ENCODE measurements at places on chromosomes 2 and 18. TPM values are rescaled to one million over a fixed set of nuclear protein-coding genes. Genes with fewer than 3 reads are reported as not detected.

GRCh38 chr2:120148669-120149068 lies 74.5 kb downstream of the TMEM185B start:
- no peak for DNase-seq

- DNase-seq = no peak
These were observed 331.3 kb upstream of the CNTNAP5 start for GRCh38 chr2:123693836-123694235.

The ALPI gene
- total RNA-seq = not detected

DNA sequence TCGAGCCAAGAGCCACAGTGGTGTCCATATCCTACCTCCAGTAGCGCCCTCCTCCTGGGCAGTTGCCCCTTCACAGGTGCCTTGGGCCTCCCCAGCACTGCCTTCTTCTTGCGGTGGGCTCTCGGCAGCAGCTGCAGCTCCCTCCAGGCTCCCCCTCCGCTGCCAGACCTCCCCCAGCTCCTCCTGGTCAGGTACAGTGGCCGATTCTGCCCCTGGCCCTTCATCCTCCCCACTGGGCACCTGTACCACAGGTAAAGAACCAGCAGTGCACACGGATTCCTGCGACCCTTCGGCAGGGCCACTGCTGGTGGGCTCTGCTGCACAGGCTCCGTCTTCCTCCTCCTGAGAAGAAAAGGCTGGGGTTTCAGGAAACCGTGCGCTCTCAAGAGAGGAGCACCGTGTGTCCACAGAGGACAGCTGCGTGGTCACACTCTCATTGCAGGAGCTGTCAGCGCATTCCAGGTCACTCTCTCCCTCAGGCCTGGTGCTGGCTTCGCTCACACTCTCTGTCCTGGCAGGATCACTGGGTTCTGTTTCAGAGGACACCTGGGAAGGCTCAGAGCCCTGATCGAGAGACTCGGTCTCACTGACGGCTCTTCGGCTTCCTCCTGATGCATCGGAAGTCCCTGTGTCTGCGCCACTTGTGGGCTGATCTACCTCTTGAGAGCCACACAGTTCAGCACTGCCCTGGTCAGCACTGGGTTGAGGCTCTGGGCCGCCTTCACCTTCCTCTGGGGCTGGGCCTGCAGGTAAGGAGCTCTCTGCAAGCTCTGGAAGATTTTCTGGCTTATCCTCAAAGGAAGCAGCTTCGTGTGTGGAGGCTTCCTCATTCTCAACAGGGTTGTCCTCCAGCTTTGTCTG lies 147.4 kb upstream of the STK17B start:
- no peak for DNase-seq

The SKOR2 gene
- total RNA-seq = not detected

DNA sequence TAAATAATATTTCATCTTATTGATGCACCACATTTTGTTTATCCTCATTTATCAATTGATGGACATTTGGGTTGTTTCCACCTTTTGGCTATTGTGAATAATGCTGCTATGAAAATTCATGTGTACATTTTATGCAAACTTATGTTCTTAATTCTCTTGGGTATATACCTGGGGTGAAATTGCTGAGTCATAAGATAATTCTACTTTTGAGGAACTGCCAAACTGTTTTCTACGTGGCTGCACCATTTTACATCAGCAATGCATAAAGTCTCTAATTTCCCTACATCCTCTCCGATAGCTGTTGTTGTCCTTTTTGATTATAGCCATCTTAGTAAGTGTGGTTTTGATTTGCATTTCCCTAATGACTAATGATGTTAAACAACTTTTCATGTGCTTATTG lies 116.5 kb upstream of the DLX2 start:
- DNase-seq = no peak

Measured in HepG2 (cell line).